Esophagus squamous epithelium (tissue), 5 donors: ENCODE measurements at places on chromosomes 5 and 9.

DNA sequence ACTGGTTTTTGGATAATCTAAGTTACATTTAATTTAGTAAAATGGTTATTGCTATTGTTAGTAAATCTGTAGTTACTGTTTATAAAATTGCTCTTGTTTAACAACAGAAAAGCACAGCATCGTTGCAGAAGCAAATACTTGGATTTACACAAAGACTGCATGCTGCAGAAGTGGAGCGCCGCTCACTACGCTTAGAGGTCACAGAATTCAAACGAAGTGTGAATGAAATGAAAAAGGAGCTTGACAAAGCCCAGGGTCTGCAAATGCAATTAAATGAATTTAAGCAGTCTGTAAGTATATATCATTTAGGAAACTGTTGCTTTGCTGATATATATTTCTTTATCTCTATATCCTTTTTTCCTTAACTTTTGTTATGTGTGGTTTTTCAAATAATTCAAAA lies 226.0 kb downstream of the CCDC171 start:
- no peak for DNase-seq

DNA sequence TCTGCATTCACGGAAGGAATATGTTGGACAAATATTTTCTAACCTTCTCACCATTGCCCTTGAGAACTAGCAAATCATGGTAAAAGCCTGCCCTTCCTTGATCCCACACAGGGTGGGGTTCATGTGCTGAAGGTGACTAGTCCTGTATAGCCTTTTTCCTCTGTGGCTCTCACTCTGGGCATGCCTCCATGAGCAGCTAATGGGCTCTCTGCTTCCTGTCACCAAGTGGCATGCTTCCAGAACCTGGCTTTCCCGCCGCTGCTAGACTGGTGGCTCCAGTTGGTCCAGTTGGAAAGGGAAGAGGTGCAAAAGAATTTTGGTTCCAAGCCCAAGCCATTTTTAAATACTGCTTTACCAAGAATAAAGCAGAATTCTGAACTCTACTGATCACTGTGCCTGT lies 35.5 kb downstream of the FBXO10 start:
- DNase-seq, result no peak

DNA sequence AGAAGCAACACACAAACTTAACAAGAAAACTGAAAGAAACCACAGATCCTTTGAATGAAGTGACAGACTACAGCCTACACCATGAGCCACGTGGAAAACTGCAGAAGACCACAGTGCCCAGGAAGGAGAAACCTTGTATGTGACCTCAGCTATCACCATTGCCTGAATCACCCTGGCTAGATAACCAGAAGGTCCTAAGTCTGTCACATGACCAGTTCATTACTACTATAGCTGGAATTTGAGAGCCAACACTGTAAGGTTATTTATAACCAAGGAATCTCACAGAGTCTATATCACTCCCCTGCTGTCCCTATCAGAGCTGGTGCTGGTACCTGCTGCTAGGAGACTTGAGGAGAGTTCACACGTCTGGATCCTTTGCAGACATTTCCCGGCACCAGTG lies 90.3 kb upstream of the FBXL17 start:
- no peak for DNase-seq

- DNase-seq, result no peak
Measured at GRCh38 chr5:142360051-142360498, 35.3 kb upstream of the SPRY4 start.

GRCh38 chr5:115820846-115821245 lies 4.4 kb upstream of the CDO1 start:
- DNase-seq, result no peak
